Renal cortex interstitium (tissue), 15 donors: ENCODE measurements at places on chromosomes 1 and 21.

DNA sequence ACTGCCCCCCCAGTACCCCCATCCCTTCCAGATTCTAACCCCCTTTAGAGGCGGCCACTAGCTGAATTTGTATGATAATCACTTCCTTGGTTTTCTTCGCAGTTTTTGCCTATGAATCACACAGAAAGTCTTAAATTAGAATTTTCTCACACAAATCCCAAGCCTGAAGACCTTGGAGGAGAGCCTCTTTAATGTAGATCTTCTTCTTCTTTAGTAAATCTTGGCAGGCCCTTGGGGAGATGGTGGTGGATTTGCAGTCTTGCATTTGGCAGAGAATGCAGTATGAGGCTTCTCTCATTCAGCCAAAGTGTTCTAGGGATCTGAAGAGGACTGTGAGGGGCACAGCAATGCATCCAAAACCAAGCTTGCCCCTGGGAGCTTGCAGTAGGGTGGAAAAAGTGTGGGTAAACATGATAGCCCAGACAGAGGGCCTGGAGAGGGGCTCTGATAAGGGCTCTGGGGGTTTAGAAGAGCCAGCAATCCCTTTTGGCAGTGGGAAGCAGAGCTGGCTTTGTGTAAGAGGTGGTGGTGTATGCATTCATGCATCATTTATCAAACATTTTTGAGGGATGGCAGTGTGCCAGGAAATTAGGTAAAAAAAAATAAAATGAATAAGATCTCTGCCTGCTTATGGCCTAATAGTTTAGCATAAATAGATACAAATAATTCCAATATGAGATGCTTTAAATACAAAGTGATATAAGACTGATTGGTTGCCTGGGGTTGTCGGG lies 7.7 kb upstream of the CDC42 start:
- no peak for DNase-seq

GRCh38 chr1:84301785-84302385 lies 377 bp downstream of the SAMD13 start:
- no peak for DNase-seq

- no peak for DNase-seq
These were observed 58.5 kb downstream of the MAP10 start for GRCh38 chr1:232863544-232864275.

- no peak for DNase-seq
These were observed 3.4 kb downstream of the IGSF21 start for GRCh38 chr1:18110968-18111367.

- DNase-seq = no peak
These were observed 3.9 kb downstream of the TMPRSS2 start for GRCh38 chr21:41504030-41504429.

DNA sequence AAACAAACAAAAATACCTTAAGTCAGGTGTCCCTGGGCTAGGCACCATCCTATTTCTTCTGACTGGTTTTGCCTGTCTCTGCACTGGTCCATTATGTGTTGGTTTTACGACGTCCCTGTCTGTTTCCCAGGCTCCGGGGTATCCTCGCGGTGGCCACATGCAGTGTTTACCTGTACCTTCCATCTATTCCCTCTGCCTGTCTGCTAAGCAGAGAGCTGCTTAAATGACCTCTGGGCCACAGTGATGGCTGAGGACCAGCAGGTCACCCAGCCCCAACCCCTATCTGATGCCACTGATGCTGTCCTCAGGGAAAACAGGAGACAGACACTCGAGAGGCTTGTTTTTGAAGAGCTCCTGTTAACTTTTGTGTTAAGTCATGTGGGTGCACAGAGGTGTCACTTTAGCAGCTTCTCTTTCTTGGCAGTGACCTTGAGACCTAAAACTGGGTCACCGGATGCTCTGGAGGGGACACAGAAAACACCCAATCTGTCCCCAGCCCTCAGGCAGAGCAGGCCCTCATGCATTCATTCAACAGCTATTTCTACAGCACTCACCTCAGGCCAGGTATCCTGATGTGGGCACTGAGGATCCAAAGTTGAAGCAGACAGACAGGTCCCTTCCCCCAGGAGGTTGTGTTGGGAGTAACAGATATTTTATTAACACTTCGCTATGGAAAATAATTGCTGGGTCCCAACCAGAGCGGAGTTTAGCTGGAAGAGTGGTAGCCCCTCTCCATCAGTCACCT lies 4.4 kb upstream of the EFHD2 start:
- DNase-seq = no peak

GRCh38 chr1:73637264-73637663 lies 560.7 kb downstream of the LRRIQ3 start:
- DNase-seq = no peak

DNA sequence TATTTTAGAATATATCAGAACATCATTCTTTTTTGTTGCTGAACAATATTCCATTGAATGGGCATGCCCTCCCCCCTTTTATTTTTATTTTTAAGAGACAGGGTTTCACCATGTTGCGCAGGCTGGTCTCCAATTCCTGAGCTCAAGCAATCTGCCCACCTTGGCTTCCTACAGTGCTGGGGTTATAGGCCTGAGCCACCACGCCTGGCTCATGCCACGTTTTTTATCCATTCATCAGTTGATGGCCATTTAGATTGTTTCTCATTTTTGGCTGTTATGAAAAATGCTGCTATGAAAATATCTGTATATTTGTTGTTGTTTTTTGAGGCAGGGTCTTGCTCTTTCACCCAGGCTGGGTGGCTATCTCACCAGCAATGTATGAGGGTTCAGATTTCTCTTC lies 19.8 kb downstream of the SPEN start:
- no peak for DNase-seq

DNA sequence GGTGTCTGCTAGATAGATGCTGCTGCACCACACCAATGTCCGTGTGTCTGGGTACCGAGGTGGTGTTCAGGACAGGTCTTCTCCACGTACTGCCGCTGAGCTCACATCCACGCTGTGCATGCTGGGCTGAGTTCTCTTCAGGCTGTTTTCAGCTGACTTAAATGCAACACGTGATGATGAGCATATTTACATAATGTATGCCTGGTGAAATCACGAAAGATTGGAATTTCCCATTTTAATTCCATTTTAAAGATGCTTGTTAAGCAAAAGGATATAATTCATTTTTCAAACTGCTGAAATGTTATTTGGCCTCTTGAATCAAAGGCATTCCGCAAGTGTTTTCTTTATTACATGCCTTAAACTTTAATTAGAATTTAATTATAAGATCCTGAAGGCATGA lies 107.9 kb downstream of the FGGY start:
- DNase-seq = peak; percentile 27

- no peak for DNase-seq
These were observed 56.8 kb upstream of the PTGFRN start for GRCh38 chr1:116852910-116853309.

DNA sequence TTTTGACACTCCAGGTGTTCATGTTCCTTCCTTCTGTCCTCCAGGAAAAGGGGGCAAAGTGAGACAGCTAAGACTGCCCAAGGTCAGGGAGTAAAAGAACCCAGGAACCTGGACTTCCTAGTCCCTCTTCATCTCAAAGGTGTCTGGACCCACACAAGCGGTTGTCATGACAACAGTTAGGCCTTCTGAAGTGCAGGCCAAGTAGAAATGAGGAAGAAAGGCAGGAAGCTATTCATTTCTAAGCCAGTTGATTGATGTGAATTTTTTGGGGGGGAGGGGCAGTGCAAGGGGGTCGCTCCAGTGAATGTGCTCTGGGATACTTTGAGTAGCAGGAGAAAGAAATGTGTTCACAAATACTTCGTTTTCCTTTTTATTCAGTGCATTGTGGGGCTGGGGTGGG lies 114.3 kb downstream of the NAV1 start:
- DNase-seq = no peak

- DNase-seq = no peak
These were observed 1.4 kb downstream of the IER5 start for GRCh38 chr1:181089676-181090544.

DNA sequence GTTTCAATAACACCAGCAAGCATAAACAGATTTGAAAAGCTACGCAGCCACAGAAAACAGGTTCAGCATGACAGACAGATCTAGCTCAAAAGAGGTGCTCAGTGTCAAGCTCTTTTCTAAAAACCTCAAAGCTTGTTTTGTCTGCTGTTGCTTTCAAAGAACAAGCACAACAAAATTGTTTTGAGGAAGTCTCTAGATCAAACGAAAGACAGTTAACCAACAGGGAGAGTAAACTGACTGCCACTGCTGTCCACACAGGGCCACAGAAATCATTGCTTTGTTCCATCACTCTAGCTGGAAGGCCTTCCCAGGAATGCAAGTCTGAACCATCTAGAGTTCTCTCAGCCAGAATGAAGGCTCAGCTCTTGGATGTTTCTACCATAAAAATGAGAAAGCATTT lies 12.8 kb downstream of the APP start:
- no peak for DNase-seq

DNA sequence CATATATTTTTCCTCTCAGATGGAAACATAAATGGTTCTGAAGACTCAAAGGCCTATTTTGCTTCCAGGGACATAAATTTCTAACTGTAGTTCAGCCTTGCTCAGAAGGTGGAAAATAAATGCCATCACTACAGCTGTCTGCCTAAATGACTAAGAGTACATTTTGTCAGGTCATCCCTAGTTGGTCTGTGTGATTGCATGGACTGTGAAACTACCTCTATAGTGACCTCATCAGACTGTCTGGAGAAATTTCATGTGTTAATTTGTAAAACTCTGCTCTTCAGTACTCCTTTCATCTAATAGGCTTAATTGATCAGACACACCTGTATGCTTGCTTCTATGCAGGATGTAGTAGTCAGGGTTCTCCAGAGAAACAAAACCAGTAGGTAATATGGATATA lies 886.9 kb downstream of the AMY1C start:
- no peak for DNase-seq

DNA sequence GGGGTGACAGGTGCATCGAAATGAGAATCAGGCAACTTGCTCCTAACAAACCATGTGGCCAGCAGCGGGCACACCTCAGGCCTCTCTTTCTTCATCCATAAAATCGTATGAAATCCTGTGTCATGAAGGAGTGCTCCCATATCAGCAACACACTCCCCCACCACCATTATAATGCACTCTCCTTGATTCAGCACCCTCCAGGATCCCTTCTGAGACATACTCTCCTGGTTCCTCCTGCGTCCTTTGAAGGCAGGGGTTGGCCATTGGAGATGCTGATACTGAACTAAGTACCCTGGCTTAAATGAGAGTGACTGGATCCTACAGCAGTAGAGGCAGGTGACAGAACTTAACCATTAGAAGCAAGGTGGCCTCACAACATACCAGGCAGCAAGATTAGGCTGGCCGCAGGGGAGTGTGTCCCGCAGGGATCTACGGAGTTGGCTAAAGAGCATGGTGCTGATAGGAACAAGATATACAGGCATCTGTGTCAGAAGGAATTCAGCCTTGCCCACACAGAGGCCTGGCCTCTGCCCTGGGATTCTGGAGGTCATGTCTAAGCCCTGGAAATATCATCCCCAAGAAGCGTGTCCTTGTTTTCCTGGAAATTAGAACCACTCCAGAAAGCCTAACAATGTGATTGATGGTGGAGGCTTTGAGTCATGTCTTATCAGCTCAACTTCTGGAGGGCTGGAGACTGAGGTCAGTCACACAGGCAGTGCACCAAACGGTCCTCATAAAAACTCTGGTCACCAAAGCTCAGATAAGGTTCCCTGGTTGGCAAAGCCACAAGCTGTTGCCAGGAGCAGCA lies 16.8 kb downstream of the S100A7A start:
- DNase-seq = no peak

GRCh38 chr1:202967684-202968281 lies 726 bp upstream of the CYB5R1 start:
- DNase-seq = no peak

- DNase-seq = no peak
These were observed 40.0 kb upstream of the CITED4 start for GRCh38 chr1:40901886-40902852.

DNA sequence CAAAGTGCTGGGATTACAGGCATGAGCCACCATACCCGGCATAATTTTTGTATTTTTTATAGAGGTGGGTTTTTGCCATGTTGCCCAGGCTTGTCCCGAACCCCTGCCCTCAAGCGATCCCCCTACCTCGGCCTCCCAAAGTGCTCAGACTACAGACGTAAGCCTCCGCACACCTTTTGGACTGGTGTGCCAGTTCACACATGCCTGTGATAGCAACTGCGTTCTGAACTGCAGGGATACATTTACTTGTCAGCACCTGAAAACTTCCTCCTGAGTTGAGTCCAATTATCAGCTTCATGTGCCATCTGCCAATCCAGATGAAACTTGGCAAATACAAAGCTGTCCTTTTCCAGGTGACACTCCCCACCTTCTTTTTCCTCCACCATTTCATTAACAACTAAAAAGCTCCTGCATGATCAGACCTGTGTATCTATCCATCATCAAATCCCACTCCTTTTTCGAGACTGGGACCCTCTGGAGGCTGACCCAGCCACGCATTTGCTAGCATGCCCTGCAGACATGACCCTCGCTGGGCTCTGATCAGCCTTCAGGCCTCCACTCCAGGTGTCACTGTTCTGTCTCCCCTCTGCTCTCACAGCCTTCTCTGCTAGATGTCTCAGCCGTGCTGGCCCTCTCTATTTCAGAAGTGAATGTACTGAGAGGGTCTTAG lies 2.1 kb upstream of the DEGS1 start:
- DNase-seq = no peak

GRCh38 chr1:202283379-202283844 lies 58.3 kb downstream of the UBE2T start:
- no peak for DNase-seq

- no peak for DNase-seq
These were observed 797 bp downstream of the WDR47 start for GRCh38 chr1:109040989-109041620.

- DNase-seq = no peak
These were observed 7.8 kb downstream of the F11R start for GRCh38 chr1:161013131-161013487.

DNA sequence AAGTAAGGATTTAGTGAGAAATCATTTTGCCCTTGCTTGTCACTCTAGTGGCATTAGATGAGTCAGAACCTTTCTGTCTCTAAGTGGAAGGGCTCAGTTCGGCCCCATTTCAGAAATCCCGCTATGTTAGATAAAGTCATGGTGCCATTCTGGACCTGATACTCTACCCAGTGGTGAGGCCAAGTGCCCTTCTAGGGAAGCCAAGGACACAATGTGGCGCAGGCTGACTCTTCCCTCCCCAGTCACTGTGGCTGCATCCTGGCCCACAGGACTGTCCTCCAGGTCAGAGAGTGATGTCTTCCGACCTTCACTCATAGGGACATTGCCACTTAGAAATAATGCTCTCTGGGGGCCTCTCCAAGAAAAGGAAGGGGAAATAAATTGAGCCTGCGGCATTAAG lies 48.3 kb upstream of the MTR start:
- DNase-seq = no peak

- DNase-seq = no peak
These were observed 6.8 kb upstream of the CNIH3 start for GRCh38 chr1:224609333-224609732.
